Activated gamma-delta T cell treated with anti-CD3 and anti-CD28 coated beads, Interleukin-2, amount 50 U/mL, for 16 hours (primary cell): ENCODE measurements at places on chromosomes 5 and 9.

DNA sequence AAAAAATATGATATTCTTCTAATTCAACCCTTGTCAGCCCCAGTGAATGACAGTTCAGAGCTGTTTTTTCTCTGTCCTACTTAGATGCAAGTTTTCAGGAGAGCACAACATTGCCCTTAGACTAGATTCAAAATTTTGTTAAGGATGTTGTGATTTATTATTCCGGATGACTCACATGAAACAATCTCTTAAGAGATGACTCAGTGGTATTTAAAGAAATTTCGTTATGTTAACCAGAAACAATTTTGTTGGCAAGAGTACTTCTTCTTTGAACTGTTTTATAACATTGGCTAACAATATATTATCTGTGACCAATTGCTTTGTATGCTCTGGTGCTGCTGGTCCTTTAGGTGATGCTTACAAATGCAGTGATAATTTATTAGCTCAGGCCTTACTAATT is 132.0 kb downstream of the IZUMO3 start:
- no peak for DNase-seq

DNA sequence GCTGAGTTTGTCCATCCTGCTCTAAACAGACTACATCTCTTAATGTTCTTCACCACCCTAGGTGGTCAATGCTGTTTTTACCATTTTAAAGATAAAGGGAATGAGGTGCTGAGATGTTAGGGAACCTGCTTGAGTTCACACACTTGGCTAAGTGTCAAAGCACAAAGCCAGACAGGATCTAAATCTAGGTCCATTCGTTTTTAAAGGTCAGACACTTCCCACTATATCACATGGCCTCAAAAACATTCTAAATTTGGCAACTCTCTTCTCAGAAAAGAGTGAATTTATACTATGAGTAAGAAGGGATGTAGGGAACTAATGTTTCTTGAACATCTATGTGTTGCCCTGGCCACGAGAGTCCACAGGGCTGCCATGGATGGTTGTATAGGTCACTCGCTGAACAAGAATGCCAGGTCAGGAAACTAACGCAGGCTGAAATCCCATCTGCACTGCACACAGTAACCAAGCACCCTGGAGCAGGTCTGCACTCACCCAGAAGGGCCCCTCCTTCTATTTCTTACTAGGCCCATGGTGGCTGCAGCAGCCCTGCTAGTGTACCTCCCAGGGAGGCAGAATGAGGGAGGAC is 213.0 kb downstream of the SPOCK1 start:
- DNase-seq = no peak

DNA sequence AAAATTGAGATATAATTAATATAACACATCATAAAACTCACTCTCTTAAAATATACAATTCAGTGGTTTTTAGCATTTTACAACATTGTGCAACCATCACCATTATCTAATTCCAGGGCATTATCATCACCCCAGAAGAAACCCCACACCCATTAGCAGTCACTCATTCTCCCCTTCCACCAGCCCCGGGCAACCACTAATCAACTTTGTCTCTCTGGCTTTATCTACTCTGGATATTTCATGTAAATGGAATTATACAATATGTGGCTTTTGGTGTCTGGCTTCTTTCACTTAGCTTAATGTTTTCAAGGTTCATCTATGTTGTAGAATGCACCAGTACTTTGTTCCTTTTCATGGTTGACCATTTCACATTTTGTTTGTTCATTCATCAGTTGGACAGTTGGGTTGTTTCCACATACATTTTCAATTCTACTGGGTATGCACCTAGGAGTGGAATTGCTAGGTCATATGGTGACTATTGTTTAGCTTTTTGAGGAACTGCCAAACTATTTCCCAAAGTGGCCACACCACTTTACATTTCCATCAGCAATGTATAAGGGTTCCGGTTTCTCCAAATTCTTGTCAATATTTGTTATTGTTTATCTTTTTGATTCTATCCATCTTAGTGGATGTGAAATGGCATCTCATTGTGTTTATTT is 62.4 kb downstream of the MARCHF3 start:
- DNase-seq = no peak

DNA sequence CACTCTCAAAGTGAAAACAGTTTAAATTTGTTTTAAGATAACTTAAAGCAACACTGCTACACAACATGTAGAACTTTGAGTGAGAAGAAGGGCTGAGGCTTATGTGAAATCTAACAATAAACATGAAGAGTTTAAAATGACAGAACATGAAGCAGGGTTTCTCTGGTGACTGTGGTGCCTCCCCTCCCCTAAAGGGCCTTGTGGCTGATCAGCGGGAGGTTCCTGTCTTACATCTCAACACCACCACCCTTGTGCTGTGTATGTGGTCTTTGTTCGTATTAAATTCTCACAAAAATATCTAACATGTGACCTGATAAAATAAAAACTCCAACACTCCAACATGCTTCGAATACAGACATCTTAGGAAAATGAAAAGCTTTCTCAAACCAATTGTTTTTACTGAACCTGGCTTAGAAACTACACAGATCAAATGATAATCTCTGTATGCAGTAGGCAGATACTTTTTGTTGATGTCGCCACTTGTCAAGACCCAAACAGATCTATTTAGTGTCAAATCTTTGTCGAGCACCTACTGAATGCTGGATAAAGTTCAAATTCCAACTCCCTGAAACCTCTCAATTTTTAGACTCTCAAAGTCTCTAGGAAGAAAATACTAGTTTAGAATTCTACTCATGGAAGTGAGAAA is 9.9 kb upstream of the IQGAP2 start:
- no peak for DNase-seq

GRCh38 chr5:74146796-74147195 is 493.7 kb downstream of the ENC1 start:
- no peak for DNase-seq

- no peak for DNase-seq
Observed at GRCh38 chr5:134534726-134535110, 9.2 kb downstream of the JADE2 start.
